ENCODE measurements at places on chromosomes 5 and 9.

DNA sequence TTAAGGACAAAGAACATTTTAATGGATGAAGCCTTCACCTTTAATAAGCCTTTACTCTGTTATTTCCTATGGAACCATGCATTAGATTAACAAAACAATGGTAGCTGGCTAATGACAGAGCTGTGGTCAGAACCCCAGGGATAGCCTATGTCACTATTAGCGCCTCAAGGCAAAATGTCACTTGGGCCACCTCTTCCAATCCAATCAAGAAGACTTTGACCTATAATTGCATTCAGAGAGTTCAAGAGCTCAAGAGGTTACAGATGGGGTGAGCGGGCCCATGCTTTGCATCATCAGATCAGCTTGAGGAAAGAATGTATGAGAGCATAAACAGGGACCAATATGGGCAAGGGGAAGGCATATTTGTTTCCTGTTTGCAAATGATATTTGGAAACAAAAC, 425.1 kb downstream of the ARHGEF28 start:
- DNase-seq = no peak

GRCh38 chr5:107274571-107274970, 396.2 kb downstream of the EFNA5 start:
- DNase-seq = no peak

GRCh38 chr9:479971-480350, 265.3 kb downstream of the DOCK8 start:
- DNase-seq = no peak

GRCh38 chr9:90735952-90736351, 65.7 kb upstream of the SYK start:
- DNase-seq = no peak

DNA sequence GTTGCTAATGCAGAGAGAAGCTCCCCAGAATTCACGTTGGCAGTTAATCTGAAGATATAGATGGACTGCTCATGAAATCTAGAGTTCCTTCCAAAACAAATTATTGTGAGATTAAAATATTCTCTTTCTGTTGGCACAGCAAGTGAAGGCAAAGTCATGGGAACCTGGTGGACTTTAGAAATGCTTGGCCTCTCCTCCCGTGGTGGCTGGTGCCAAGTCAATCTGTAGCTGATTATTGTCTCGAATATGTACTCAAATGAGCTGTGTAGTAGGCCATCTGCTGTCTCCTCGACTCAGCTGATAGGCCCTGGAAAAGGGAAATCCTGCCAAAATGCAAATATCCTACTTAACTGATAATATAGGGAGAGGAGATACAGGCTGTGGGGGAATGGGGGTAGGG, 69.3 kb downstream of the DAPK1 start:
- DNase-seq = no peak

GRCh38 chr9:132439153-132439552, 29.1 kb downstream of the CFAP77 start:
- no peak for DNase-seq

DNA sequence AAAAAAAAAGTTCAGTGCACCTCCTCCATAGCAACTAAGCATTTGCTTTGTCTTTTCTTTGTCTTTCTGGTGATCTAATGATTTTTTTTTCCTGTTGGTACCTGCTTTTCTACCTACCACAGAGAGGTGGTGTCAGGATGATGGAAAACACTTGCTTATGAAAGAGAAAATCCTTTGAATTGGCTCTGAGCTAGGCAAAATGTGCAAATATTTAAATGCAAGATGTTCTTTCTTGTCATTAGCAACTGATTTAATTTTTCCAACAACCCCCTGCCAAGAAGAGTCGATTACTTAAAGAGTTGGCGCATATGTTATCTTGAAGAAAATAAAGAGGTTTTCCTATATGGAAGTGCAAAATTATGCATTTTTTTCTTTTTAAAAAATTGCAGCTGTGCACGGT, 37.7 kb downstream of the TNC start:
- no peak for DNase-seq

- no peak for DNase-seq
Measured at GRCh38 chr5:139468421-139468931, 2.3 kb upstream of the SMIM33 start.

- DNase-seq = peak; percentile 49
Measured at GRCh38 chr9:129487658-129488483, 133.0 kb downstream of the C9orf50 start.

DNA sequence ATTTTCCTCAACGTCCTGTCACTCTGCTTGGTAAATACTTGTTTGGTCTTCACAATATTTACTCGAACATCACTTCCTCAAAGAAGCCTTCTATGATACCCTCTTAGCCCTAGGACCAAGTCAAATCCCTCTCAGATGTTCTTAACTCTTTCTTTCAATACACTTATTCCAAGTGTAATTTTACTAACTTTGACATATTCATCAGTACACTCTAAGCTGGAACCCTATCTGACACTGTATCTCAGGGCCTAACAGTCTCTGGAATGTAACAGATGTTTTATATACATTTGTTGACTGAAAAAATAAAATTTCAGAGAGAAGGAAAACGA, 19.6 kb downstream of the SIL1 start:
- no peak for DNase-seq

GRCh38 chr9:132268725-132269352, 85.9 kb downstream of the SETX start:
- DNase-seq = peak; percentile 29

- no peak for DNase-seq
Measured at GRCh38 chr5:61614606-61615005, 282.5 kb downstream of the ZSWIM6 start.

DNA sequence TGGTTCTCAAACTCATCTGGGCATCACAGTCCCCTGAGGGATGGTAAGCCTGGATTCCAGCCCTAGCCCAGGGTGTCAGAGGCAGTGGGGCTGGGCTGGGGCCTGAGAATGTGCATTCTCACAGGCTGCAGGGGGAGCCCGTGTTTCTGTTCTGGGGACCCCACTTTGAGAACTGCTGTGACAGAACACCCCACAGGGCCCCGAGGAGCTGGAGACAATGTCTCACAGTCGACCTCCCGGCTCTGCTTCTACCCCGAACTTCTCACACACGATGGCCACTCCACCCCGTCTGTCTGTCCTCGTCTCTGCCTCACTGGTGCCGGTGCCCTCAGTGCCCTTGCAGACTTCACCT, 130.0 kb downstream of the CACNA1B start:
- no peak for DNase-seq

- no peak for DNase-seq
Measured at GRCh38 chr9:19431361-19432171, 22.8 kb downstream of the ACER2 start.

DNA sequence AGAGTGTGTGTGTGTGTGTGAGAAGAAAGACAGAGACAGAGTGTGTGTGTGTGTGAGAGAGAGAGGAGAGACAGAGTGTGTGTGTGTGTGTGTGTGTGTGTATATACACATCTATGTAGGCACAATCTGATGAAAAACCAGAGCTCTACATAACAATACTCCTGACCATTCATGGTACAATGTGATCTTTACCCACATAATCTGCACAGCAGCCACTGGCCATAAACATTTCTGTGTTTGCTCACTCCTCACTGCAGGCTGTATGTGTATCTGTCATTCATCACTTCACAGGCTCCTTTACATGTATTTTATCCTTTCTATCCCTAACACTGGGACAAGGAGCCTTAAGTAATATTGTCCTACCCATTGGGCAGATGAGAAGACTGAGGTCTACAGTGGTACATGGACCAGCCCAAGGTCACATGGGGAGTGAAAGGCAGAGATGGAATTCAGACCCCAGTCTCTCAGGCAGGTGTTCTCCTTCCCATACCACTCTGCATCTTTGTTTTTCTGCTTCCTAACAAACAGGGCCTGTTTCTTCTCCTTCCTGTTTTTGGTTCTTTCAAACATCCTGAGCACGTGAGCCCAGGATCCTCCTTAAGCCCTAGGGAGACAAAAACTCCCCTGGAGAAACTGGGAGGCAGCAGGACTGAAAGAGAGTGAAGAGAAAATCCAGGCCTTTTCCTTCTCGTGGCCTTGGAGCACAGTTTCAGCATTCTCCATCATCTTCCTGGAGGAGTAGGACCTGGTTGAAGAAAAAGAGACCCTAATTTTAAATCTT, 201.7 kb upstream of the MSX2 start:
- DNase-seq = no peak
